ENCODE measurements at places on chromosomes 6 and 20. TPM values are rescaled to one million over a fixed set of nuclear protein-coding genes. Genes with fewer than 3 reads are reported as not detected.

The DUSP15 gene
- 1.6 TPM for total RNA-seq

The BAK1 gene
- 11.5 TPM for total RNA-seq

The LY6G6D gene
- not detected for total RNA-seq

The NOX3 gene
- total RNA-seq, result not detected

The SYCP2L gene
- 0.43 TPM for total RNA-seq

The SYCP2 gene
- 2.7 TPM for total RNA-seq
